Natural killer cell (primary cell): ENCODE measurements at places on chromosomes 3 and 15. TPM values are rescaled to one million over a fixed set of nuclear protein-coding genes. Genes with fewer than 3 reads are reported as not detected.
A peak's percentile ranks its signal among the peaks of the same experiment; 100 is the strongest.

Gene AADACL2
- total RNA-seq = not detected

DNA sequence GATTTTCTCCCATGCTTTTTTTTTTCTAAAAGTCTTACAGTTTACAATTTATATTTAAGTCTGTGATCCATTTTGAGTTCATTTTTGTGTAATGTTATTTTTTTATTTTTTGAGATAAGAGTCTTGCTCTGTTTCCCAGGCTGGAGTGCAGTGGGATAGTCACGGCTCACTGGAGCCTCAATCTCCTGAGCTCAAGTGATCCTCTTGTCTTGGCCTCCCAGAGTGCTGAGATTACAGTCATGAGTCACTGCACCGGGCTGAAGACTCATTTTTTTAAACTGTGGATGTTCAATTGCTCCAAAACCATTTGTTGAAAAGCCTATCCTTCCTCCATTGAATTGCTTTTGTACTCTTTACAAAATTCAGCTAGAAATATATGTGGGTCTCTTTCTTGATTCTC is 19.5 kb downstream of the LNP1 start:
- DNase-seq = no peak
- H3K36me3 ChIP-seq = no peaks in the 10 kb centered on the region
- H3K27ac ChIP-seq = no peak overlapping the region
- H3K4me3 ChIP-seq = no peak overlapping the region
- no peaks in the 10 kb centered on the region for H3K4me1 ChIP-seq
- H3K27me3 ChIP-seq = no peaks in the 10 kb centered on the region

Gene HMCES
- 42.8 TPM for total RNA-seq

Gene GALK2
- 19.1 TPM for total RNA-seq

Gene ENTPD3
- not detected for total RNA-seq

Gene DUSP7
- total RNA-seq = 8.7 TPM

DNA sequence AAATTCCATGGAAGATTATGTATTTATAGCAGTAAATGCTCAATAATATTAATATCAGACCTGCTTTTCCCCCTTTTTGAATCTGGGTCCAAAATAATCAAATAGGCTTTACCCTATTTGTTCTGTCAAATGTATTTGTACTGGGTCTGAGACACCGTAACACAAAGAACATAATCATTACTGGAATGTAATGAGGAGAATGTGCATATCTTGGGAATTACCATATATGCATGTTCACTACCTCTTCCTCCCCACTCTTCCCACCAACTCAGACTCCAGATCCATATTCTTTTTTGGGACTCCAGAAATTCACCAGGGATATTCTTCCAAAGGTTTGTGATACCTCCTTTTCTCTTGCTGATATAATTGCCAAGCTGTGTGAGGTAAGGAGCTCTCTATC is 237.1 kb downstream of the KCNMB2 start:
- no peak overlapping the region for H3K27ac ChIP-seq
- no peaks in the 10 kb centered on the region for H3K27me3 ChIP-seq
- no peak overlapping the region for H3K4me3 ChIP-seq
- H3K4me1 ChIP-seq = no peaks in the 10 kb centered on the region
- no peak for DNase-seq

- no peak overlapping the region for H3K27ac ChIP-seq
- H3K36me3 ChIP-seq = no peaks in the 10 kb centered on the region
- H3K4me3 ChIP-seq = no peak overlapping the region
- peaks cover 11% of the 10 kb centered on the region for H3K4me1 ChIP-seq
- no peak for DNase-seq
Measured at GRCh38 chr15:63857461-63857856, 23.7 kb upstream of the HERC1 start.

DNA sequence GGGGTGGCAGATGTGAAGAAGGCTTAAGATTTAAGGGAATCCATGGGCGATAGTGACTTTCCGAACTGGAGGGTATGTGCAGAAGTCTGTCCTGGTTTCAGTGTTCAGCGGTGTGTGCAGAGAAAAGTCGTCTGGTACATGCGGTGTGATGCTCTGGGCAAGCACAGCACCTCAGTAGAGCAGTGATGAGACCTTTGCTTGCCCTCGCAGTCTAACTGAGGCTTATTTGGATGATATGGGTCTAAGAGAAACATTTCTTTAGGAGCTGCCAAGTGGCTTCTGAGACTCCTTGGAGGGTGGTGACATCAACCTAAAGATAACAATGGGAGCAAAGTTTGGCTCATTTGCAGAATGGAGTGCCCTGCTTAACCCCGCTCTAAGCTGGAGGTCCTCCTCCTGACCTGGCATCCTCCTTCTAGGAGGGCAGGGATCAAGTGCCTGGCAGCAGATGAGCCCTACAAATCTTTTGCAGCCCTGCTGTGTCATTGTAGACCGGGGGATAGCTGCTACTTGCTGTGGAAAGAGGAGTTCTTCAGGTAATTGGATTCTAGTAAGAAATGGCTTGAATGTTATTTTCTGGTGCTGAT is 228.1 kb upstream of the AZI2 start:
- H3K27ac ChIP-seq = no peak overlapping the region
- H3K27me3 ChIP-seq = peaks cover 30% of the 10 kb centered on the region
- H3K36me3 ChIP-seq = no peaks in the 10 kb centered on the region

DNA sequence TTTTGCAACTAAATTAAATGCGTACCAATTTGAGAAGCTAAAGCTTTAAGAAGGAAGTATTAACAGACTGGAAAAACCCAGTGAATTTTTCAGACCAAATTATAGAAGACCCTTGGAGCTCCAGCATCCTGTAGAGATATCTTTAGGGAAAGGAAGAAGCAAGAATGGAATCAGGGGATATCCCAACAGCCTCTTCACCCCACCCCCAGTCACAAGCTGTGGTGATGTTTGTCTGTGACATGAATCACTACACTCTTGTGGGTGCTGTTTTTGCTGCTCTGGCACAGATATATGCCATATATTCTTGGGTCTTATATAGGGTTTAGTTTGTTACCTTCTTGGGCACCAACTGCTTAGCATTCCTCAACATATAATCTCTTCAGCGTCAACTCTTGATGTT is 78.5 kb upstream of the BCL6 start:
- H3K4me1 ChIP-seq = peaks cover 34% of the 10 kb centered on the region
- H3K36me3 ChIP-seq = no peaks in the 10 kb centered on the region
- no peaks in the 10 kb centered on the region for H3K27me3 ChIP-seq
- no peak overlapping the region for H3K27ac ChIP-seq

DNA sequence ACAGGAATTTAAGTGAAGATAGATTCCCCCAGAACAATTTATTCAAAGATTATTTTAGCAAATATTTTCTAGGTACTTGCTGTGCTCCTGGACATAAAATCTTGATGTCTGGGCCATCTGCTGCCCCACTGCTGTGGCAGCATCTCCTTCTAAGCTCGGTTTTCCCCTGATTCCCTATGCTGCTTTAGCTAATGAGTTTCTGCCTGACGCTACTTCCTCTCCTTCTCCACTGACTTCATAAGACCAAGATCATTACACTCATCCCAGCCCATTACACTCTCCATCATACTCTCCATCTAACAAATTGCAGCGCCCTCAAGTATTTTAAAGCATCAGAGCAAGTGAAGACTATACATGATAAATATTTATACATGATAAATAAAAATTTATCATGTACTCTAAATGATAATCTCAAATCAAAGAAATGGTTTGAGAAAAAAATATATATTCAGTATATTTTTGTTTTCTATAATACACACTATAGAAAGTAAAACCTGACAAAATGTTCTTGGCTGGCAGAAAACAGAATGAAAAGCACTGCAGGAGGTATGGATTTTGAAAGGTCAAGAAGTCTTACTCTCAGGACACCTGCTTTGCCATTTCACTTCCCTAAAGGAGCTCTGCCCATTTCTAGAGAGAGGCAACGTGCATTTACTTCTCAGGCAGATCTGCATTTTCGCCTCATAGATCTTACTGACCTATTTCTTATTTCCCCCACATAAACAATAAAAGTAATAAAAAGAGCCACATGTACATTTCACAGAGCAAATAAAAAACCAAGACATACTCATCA is 232.0 kb downstream of the KCNMB2 start:
- H3K4me3 ChIP-seq = no peak overlapping the region
- no peak for DNase-seq
- no peaks in the 10 kb centered on the region for H3K27me3 ChIP-seq

DNA sequence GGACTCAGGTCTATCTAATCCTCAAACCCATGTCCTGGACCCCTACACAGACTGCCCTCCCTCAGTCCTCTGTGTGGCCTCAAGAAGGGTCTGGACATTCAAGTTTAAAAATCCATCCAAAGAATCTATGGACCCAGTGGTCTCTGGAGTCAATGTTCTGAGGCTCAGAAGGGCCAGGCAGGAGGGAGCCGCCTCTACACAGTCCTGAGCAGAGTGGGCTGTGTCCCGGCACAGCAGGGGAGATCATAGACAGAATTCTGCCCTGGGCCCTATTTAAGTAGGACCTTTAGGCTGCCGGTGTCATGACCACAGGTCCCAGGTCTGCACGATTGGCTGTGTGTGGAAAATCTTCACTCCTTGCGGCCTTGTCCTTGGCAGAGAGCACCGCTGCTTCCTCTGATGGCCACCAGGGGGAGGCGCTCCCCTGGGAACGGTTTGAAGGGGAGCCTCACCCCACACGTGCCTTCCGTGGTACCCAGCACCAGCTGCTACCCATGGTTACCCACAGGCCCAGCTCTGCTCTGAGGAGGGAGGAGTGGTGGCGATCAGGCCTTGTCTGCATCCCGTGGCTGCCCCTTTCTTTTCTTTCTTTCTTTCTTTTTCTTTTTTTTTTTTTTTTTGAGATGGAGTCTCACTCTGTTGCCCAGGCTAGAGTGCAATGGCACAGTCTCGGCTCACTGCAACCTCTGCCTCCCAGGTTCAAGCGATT is 37.9 kb downstream of the CHRD start:
- H3K27ac ChIP-seq = no peak overlapping the region
- H3K27me3 ChIP-seq = no peaks in the 10 kb centered on the region
- peaks cover 3% of the 10 kb centered on the region for H3K4me1 ChIP-seq

Gene CPB1
- not detected for total RNA-seq

DNA sequence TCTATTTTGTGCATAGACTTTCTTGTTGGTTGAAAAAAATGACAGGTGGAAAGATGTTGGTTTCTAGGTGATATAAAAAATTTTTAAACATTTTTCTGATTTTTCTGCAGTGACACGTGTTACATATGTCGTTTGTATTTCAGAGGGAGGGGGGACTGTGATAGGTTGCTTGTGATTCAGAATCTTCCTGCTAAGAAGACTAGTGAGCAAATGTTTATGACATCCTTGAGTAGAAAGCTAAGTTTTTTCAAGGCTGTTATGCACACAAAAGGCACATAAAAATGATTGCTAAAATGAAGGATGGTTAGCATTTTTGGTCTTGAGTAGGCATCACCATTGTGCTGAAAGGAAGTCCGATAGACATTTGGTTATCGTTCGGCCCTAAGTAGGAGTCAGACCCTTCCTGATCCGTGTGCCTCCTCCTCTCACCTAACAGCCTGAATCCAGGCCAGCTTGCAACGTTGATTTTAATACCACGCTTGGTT is 1.5 kb downstream of the ZNF639 start:
- peak; percentile 52 for DNase-seq
- no peaks in the 10 kb centered on the region for H3K27me3 ChIP-seq
- H3K4me3 ChIP-seq = peak overlapping the region; percentile 98
- H3K4me1 ChIP-seq = peaks cover 17% of the 10 kb centered on the region
- H3K27ac ChIP-seq = peak overlapping the region; percentile 97

- H3K27ac ChIP-seq = no peak overlapping the region
- no peak overlapping the region for H3K4me3 ChIP-seq
- no peak for DNase-seq
- H3K36me3 ChIP-seq = no peaks in the 10 kb centered on the region
- no peaks in the 10 kb centered on the region for H3K4me1 ChIP-seq
- no peaks in the 10 kb centered on the region for H3K27me3 ChIP-seq
Measured at GRCh38 chr3:140242818-140243276, 307.9 kb downstream of the CLSTN2 start.

- H3K4me1 ChIP-seq = peaks cover 13% of the 10 kb centered on the region
- H3K27ac ChIP-seq = no peak overlapping the region
- peaks cover 10% of the 10 kb centered on the region for H3K27me3 ChIP-seq
- H3K4me3 ChIP-seq = no peak overlapping the region
- no peaks in the 10 kb centered on the region for H3K36me3 ChIP-seq
- DNase-seq = no peak
Measured at GRCh38 chr3:24831221-24831620, 336.6 kb upstream of the THRB start.

- peaks cover 29% of the 10 kb centered on the region for H3K4me1 ChIP-seq
- no peak overlapping the region for H3K4me3 ChIP-seq
Measured at GRCh38 chr3:16520970-16521881, 7.7 kb upstream of the RFTN1 start.

Gene XRN1
- total RNA-seq = 116 TPM

GRCh38 chr3:46667061-46667621 is 26.3 kb downstream of the ALS2CL start:
- DNase-seq = no peak
- H3K36me3 ChIP-seq = no peaks in the 10 kb centered on the region
- H3K4me1 ChIP-seq = no peaks in the 10 kb centered on the region
- no peak overlapping the region for H3K4me3 ChIP-seq
- H3K27me3 ChIP-seq = no peaks in the 10 kb centered on the region

DNA sequence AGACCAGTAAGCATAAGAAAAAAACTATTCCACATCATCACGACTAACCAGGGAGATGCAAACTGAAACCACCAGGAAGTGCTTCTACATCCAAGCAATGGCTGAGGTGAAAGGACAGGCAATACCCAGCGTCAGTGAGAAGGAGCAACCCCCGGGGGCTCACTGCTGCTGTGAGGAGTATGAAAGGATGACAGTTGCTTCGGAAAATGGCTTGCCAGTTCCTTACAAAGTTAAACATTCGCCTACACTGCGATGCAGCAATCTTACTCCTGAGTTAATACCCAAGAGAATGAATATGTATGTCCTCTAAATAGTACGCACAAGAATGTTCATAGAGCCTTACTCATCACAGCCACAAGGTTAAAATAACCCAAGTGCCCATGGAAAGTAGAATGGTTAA is 13.3 kb upstream of the PLXNA1 start:
- H3K27me3 ChIP-seq = no peaks in the 10 kb centered on the region
- H3K36me3 ChIP-seq = no peaks in the 10 kb centered on the region
- no peak overlapping the region for H3K4me3 ChIP-seq
- no peaks in the 10 kb centered on the region for H3K4me1 ChIP-seq
- H3K27ac ChIP-seq = no peak overlapping the region

DNA sequence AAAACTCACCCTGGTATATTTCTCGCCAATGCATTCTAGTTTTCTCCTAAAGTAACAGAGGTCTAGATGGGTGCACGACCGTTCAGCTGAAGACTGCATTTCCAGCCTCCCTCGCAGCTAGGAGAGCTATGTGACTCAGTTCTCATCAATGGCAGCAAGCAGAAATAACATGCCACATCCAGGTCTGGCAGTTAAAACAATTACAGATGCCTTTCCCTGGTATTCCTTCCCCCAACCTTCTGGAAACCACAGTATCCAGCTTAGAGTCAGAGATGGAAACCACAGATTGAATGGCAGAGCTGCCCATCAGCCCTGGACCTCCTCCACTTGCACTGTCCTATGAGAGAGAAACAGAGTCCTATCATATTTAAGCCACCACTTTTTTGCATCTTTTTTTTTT is 4.8 kb downstream of the HAPLN3 start:
- DNase-seq = no peak
- H3K36me3 ChIP-seq = no peaks in the 10 kb centered on the region
- no peak overlapping the region for H3K4me3 ChIP-seq
- H3K4me1 ChIP-seq = peaks cover 17% of the 10 kb centered on the region
